ENCODE measurements at places on chromosomes 3 and 15.
A peak's percentile ranks its signal among the peaks of the same experiment; 100 is the strongest.

DNA sequence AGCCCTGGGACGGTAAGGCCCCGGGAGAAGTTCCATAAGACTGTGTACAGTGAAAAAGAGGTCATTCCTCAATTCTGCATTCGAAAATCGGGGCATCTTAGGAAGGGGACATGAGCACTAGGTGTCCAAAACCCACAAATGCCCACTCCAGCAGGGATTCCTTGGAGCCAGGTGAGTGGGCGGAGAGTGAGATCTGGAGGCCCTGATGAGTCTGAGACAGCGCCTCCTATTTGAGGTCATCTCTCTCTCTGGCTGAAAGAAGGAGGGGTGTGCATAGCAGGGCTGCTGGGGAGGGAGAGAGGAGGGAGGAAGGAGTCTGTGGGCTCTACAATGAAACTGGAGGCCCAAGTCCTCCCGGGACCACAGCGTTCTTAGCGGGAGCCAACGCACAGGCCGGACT, 38.1 kb upstream of the LACTB start:
- no peak for DNase-seq

- no peak for DNase-seq
Measured at GRCh38 chr3:155335724-155336354, 42.4 kb upstream of the STRIT1 start.

DNA sequence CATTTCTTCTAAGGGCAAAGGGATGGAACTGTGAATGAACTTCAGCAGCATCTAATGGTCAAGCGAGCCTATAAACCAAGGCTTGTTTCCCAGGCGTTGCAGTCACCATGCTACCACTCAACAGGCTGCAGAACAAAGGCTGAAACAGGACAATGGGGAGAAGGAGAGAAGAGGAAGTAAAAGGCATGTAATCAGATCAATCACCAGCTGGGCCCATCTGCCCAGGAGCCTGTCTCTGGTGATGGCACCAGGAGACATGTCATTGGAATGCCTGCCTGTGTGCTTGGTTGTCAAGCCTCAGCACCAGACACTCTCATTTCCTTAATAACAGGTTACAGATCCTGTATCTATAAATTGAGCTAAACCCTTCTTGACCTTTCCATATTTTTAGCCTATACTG, 81.7 kb upstream of the UMPS start:
- DNase-seq: no peak

GRCh38 chr15:72288796-72289596, 16.6 kb upstream of the PARP6 start:
- no peak for DNase-seq

- no peak for DNase-seq
Measured at GRCh38 chr3:53357458-53357857, 10.1 kb upstream of the DCP1A start.

DNA sequence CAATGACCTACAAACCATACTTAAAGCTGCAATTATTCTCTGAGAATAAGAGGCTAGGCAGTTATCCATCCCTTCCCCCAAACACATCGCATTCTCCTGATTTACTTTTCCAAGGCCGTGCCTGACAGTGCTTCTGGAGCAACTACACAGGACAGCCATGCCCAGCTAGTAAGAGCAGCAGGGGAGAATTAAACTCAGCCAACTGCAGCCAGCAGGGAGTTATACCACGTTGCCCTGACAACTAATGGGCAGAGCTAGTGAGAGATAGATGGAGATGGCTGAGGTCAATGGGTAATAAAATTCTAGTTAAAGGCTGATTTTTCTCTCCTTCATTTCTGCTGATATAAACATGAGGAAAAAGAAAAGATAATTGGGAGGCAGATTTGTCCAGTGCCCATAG, 193.8 kb upstream of the PPP2R3A start:
- DNase-seq: no peak

- DNase-seq: no peak
Measured at GRCh38 chr3:157122116-157122515, 37.8 kb downstream of the CCNL1 start.

DNA sequence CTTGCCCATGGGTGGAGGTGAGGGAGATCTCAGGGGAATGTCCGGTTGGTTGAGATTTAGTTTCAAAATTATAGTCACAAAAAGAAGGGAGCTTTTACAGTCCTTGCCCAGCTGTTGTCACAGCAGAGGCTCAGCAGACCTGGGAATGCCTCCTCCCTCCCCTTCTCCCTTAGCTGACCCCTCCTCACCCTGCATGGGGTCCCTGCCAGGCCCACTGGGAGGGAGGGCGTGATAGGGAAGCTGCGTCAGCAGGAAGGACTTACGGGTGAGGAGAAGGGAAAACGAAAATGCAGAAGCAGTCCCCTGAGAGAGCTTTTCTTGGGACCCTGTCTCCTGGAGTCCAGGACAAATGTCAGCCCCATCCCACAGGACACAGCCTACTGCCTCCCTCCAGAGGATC, 18.9 kb downstream of the SCN5A start:
- DNase-seq: no peak

DNA sequence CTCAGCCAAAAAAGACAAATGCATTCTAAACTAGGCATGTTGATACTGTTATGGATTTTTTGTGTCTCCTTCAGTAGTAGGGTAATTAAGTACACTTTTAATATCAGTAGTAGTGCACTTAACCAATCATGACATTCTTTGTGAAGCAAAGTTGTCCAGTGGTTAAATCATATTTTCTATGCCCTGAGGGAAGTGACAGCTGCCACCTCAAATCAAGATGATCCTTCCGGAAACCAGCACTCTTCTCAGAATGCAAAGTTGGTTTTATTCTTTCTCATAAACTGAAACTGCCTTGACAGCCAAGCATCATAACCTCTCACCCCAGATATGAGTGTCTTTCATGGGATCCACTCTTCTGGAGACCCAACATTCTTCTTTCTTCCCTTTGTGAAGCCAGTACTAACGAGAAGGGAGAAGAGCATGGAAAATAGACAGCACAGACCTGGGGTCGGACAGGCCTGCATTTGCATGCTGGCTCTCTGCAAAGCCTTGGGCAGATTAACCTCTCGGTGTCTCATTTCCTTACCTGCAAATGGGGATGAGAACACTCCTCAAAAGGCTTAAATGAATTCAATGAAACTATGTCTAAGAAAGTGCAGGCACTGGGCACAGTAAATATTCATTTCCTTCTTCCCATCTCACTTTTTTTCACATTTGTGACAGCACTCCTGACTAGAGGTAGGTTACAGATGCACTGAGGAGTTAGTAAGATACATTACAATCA, 13.2 kb downstream of the AAGAB start:
- peak; percentile 47 for DNase-seq

All from GM12891 (cell line).